ENCODE measurements at places on chromosomes 12 and 14.

GRCh38 chr14:54769951-54770863 is 132.4 kb downstream of the GCH1 start:
- DNase-seq = no peak

DNA sequence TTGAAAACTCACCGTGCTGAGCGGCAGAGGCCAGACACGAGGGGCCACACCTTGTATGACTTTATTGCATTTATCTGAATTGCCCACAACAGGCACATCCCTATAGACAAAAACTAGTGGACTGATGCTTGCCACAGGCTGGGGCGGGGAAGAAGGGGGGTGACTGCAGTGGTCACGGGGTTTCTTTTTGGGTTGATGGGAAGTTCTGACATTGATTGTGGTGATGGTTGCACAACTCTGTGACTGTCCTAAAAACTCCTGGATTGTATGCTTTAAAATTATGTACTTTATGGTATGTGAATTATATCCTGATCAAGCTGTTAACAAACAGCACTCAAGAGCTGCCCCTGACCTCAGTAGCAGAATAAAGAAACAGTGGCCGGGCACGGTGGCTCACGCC is 25.7 kb downstream of the DHX37 start:
- DNase-seq = no peak

DNA sequence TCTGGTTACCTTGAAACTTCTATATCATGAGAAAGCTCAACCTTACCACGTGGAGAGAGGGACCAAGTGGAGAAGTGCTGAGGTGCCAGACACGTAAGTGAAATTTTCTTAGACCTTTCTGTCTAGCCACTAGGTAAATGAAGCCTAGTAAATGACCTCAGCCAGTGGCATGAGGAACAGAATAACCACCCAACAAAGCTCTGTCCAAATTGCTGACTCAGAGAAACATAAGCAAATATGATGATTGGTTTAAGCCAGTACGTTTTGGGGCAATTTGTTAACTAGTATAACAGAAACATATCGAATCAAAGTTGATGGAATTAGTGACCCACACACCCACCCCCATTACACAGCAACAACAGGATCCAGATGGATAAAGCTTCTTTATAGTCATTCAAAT is 75.2 kb upstream of the MAX start:
- no peak for DNase-seq

DNA sequence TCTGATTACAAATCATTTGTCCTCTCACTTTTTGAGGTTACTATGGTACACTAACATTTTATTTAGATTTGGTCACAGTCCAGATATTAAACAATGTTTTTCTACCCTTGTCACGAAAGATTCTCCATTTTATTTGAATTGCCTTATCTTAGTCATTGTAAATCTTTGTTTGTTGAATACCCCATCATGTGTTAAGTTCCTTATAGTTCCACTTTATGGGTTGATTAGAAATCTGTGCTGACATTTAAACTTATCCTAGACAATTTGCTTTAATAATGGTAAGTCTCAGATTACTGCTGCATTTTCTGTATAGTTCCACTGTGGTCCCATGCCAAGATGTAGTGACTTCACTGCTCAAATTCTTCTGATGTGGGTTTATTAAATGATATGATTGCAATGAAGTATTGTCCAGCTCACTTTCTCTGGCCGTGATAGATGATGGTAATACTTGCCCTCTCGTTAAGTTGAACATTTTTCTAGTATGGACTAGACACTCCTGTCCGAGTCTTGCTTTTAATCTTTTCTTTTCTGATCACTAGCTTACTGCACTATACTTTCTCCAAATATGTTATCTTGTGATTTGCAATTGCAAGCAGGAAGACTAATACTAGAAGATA is 1107.3 kb downstream of the SLC6A15 start:
- no peak for DNase-seq

DNA sequence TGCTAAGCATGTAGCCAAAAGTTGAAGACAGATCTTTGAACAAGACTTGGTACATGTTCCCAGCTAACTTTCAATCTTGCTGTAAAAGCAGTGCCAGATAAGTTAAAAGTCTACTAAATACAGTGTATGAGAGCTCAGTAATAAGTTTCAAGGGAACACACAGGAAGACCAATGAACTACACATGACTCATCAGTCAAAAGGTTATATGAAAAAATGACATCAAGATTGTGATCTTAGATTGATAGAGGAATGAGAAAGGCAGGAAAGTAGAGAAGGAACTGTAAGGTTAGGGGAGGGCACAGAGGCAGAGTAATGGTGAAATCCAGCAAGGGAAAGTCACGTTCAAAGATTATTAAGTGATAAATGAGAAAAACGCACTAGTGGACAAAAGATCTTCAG is 249.9 kb upstream of the FLRT2 start:
- DNase-seq = no peak

GRCh38 chr14:99229654-99230207 is 42.3 kb downstream of the BCL11B start:
- no peak for DNase-seq

GRCh38 chr14:21109377-21110138 is 8.7 kb downstream of the TMEM253 start:
- DNase-seq = no peak

DNA sequence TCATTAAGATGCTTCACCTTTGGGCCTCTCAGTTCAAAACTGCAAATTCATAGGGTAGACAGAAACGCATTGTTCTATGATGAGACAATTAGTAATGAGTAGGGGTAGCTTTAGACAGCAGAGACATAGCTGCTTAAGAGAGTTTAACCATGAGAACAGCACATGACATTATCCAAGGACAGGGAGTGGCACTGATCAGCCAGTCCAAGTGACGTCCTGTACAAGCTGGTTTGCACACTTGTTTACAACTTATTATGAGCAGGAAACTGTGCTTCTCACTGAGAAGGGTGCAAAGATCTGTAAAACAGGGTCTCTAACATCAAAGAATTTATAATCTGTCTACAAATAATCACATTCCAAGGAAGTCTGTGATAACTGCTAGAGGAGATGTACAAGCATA is 11.2 kb upstream of the SRSF5 start:
- DNase-seq = no peak

DNA sequence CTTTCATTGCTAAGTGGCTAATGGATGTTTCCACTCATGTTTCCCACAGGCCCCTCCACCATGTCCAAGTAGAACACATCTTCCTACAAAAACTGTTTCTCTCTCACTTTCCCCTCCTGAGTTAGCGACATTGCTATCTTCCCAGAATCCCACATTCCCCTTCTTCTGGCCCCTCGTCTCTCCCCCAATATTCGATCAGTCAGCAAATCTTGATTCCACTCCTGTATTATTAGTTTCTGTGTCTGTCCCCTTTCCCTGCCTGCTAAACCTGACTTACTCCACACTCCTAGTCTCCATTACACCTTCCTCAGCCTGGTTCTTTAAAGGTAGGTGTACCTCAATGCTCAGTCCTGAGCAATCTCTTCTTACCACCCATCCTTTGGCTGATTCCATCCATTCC is 19.3 kb upstream of the SAMD4A start:
- no peak for DNase-seq

DNA sequence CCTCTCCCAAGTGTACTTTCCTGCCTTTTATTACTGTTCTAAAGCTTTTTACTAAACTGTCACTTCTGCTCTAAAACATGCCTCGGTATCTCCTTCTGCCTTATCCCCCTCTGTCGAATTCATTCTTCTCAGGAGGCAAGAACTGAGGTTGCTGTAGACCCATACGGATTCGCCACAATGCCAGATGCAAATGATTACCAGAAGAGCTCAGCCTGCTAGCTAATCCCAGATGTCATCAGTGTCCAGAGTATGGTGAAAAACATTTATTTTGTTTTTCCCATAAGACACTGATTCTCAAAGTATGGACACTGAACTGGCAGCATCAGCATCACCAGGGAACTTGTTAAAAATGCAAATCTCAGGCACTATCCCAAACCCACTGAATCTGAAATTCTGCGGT is 359.3 kb downstream of the TMTC2 start:
- DNase-seq = no peak

GRCh38 chr12:47985596-47986290 is 18.5 kb downstream of the COL2A1 start:
- no peak for DNase-seq

GRCh38 chr12:6613776-6614512 is 6.8 kb upstream of the CHD4 start:
- no peak for DNase-seq

GRCh38 chr12:24479131-24479530 is 469.8 kb downstream of the BCAT1 start:
- no peak for DNase-seq

GRCh38 chr12:69073035-69073434 is 140.1 kb upstream of the CPM start:
- DNase-seq = no peak

Data from activated CD4-positive, alpha-beta T cell treated with anti-CD3 and anti-CD28 coated beads, Interleukin-2, amount 50 U/mL, for 24 hours (primary cell).